ENCODE measurements at places on chromosomes 3 and 15.

DNA sequence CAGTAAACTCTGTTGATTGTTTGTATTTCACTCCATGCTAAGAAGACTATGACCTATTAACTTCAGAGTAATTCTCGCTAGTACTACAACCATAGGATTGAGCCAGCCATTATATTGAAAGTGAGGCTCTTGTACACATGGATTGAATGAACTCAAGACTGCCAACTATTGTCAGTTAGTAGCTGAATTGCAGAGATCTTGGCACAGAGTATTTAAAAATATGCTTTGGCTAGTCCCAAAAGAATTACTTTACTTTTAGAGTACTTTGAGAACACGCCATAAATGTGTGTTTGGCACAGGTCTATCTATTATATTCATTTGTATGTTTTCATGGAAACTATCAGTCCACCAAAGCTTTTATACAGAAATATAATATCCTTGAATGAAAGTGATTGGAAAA lies 226.7 kb upstream of the DCBLD2 start:
- no peak for DNase-seq

DNA sequence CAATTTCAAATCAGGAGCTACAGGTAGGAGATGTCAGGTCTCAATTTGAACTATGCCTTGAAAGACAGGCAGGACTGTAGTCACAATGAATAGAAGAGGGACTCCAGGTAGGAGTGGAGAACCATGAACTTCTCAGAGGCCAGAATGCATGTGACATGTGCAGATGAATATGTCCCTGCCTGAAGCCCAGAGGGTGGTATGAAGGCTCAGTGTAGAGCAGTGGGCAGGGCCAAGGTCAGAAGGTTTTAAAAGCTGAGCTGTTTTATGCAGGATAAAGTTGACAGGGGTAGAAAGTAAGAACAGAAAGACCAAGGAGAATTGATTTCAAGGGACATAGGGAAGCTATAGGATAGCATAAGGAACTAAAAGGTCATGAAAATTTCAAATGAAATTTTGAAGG lies 30.8 kb downstream of the CLK3 start:
- no peak for DNase-seq

- no peak for DNase-seq
These were observed 39.6 kb downstream of the TRIM69 start for GRCh38 chr15:44775953-44776352.

GRCh38 chr3:151443583-151443982 lies 17.3 kb downstream of the IGSF10 start:
- no peak for DNase-seq

DNA sequence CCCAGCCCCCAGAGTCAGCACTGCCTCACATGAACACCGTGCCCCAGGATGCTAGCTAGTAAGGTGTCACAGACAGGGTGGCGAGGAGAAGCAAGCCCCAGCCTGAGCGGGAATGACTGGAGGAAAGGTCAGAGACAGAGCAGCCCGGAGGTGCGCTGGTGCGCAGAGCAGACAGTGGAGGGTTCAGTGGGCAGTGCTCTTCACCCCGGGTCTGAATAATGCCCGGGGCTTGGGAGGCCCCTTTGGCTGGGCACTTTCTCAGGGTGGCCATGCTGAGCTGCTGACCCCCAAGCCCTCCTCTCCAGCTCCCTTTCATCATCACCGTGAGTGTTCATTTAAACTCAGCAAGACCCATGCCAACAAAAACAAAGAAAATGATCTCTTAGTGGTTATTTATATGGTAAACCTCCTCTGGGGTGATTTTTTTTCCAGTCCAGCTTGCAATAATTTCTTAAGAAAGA lies 110.8 kb downstream of the VGLL4 start:
- DNase-seq: no peak

DNA sequence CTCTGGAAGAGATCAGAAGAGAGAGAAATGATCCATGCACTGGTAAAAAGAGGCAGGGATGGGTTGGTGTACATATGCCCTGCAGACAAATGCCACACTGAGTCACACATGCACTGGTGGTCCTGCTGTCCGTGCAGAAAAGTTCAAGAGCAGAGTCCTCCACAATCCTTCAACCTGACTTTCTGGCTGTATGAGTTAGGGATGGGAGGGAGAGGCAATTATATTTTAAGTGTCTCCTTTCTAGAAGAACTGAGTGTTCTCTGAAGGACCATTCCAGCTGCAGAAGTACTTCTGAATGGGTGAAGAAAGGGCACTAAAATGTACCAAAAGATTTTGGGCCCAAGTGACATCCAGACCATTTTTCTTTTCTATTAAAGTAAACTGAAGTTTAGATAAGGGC lies 26.4 kb downstream of the TMEM39A start:
- no peak for DNase-seq

DNA sequence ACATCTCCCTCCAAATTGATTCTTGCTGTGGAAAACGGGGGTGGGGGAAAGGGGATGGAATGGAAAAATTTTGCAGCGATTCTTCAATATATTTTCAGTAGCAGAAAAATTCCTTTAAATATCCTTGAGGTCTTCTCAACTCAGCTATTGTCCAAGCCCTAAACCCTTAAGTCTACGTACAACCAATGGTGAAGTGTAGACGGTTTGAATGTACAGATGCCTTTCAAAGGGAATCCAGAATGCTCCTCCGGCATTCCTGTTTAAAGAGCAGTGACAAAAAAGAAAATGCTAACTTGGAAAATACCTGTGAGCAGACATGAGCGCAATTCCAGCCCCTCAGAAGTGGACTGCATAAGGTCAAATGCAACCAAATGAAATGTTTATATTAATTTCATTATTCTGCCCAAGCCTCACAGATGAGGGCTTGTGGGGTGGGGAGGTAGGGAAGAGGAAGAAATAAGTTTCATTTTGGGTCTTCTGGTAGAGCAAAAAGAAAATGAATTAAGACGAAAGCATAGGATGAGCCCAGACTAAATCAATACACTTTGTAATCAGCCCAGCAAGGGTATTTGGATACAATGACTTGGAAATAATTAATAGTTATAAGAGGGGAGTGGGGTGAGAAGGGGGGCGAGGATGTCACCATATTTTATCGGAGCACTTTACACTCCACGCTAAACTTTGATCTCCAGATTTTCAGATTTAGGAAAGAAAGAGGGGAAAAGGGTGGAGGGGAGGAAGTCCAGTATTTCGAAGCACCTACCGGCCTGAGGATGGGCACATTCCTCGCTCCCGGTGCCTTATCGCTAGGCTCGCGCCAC lies 2.7 kb downstream of the FOXP1 start:
- DNase-seq: no peak

DNA sequence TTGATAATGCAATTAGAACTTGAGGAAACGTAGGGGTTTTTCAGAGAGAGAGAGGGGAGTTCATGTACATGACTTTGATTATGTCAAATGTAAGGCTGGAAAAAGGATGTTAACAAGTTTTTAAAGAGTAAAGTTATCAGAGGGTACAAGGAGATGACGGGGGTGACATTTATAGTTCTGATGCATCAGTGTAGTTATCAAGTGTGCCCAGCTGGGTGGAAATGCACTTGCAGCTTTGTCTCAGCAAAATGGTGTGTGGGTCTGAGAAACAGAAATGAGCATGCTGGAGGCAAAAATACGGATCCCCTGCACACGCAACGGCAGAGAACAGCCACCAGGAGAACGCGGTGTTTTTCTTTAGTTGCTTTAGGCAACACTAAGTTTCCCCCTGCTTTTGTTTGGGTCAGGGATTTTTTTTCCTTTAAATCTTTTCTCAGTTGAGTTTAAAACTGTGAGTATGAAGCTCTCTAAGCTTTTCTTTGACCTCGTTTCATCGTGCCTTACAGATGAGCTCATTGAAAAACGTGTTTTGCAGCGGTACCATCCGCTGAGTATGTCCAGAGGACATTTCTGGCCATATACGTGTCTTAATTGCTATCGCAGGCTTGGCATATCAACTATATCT lies 205.4 kb downstream of the PDZRN3 start:
- DNase-seq: no peak

DNA sequence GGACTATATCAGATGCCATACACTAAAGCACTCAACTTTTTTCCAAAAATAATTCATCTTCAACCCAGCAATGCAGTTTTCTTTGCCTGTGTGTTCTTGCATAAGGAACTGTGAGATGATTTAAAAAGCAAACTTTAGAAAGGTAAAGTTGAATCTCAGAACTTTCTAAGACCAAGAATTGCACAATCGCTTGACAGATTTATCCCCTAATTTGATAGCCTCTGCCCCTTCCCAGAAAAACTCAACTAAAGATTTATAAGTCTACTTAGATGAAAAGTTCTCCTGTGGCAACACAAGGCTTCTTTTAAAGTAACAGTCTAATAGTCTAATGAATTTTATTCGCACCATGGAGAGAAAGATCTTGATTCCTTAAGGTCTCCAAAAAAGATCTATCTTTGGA lies 259.3 kb downstream of the MAGI1 start:
- no peak for DNase-seq

DNA sequence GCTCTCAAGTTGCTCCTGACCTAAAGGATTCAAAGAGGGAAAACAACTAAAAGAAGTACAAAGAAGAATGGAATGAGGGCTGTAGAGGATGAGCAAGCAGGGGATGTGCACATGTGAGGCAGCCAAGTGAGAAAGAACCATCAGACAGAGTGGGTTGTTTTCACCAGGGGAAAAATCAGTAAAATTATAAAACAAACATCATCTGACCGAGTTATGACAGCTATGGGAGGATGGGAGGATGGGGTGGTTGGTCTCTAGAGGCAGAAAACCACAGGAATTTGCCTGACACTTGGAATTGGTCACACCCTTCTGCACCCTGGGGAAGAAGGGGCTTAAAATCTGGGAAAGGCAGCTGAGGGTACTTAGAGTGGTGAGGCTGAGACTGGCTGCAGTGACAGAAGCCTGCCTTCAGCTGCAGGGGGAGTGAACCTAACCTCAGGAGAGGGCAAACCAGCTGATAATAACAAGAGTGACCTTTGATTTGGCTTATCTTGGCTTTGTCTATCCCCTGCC lies 10.1 kb downstream of the ARHGAP31 start:
- no peak for DNase-seq

GRCh38 chr3:131630097-131630496 lies 127.3 kb upstream of the MRPL3 start:
- no peak for DNase-seq

DNA sequence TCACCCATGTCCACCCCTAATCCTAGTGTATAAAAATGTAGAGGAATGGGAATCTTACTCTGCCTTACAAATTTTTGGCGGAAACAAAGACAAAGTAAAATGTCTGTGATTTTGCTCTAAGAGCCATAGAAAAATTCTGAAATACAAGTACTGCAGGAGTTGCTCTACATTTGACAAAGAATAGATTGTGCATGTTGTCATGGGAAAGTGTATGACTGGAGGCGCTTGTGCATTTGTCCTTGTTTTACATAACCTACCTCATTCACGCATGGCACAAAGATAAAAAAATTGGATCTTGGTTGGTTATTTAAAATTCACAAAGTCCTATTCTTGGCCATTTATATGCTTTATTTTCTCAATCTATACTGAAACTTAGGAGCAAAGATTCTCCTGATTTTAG lies 2.0 kb upstream of the TUSC7 start:
- no peak for DNase-seq

DNA sequence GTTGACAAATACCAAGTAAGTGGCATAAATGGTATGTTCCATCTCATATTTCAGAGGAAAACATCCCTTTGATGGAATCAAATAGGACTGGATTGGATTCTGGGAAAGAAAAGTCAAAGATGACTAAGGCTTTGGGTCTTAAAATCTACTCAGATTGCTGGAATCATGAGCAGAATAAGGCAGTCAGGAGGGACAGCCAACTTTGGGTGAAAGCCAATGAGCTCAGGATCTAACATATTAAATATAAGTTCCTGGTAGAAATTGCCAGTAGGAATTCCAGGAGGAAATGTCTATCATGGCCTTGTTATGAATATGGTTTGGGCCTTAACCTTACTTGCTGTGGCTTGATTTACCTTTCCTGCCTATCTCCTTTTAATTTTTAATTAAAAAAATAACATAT lies 55.3 kb downstream of the ISL2 start:
- DNase-seq: no peak

GRCh38 chr3:53380306-53380705 lies 33.0 kb upstream of the DCP1A start:
- no peak for DNase-seq

GRCh38 chr3:173221010-173221409 lies 80.0 kb upstream of the SPATA16 start:
- DNase-seq: no peak

GRCh38 chr3:140186421-140186920 lies 251.5 kb downstream of the CLSTN2 start:
- no peak for DNase-seq

DNA sequence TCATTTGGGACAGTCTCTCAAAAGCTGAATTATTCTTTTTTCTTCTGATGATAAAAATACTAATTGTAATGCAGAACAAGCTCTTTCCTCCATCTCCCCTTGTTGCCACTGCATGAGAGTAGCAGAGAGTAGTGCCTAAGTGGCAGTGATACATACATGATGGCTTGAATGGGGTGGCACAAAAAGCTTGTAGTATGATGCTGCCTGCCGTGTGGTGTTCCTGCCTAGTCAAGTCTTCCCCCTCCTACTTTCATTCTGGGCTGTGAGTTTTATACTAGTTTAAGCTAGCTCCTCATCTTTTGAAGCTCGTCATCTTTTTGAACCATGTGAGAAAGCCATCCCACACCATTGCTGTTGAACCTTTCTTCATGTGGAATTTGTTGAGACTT lies 230.5 kb downstream of the NFKBIZ start:
- no peak for DNase-seq
